ENCODE measurements at places on chromosomes 6 and 20. TPM values are rescaled to one million over a fixed set of nuclear protein-coding genes. Genes with fewer than 3 reads are reported as not detected.

DNA sequence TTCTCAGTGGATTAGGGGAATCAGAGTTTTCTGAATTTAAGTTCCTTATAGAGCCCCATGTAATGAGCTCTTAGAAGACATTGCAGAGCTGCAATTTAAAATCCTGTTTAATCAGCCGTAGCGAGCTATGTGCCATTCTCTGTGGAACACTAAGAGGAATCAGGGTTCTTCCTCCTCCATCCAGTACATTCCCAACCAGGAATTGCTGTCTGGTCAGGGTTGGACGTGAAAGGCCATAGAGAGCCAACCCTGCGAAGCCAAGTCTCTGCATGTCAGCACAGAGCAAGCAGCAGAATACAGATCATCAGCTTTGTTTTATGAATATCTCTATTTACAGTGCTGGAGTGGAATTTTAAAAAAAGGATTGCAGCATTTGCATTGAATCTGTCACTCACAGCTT lies 366.0 kb downstream of the LAMA2 start:
- DNase-seq = no peak

DNA sequence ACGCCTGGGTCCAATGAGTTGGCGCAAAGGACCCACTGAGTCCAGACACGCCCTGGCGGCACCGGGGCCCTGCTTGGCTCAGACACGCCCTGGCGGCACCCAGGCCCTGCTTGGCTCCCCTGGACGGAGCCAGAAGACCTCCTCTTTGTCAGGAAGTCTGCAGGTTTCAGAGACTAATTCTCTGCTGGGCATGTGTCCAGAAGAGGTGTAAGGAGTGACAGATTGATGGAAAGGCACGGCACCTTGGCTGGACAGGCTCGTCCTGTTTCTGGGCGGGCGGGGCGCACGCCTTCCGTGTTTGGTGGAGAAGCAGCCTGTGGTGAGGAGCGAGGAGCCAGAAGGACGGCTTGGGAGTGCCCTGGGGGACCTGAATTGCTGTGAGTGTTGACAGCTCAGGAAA lies 23.1 kb upstream of the DACT2 start:
- no peak for DNase-seq

- no peak for DNase-seq
These were observed 25.5 kb downstream of the CHD6 start for GRCh38 chr20:41592516-41593216.

- no peak for DNase-seq
These were observed 107.1 kb upstream of the BACH2 start for GRCh38 chr6:90403489-90404381.

DNA sequence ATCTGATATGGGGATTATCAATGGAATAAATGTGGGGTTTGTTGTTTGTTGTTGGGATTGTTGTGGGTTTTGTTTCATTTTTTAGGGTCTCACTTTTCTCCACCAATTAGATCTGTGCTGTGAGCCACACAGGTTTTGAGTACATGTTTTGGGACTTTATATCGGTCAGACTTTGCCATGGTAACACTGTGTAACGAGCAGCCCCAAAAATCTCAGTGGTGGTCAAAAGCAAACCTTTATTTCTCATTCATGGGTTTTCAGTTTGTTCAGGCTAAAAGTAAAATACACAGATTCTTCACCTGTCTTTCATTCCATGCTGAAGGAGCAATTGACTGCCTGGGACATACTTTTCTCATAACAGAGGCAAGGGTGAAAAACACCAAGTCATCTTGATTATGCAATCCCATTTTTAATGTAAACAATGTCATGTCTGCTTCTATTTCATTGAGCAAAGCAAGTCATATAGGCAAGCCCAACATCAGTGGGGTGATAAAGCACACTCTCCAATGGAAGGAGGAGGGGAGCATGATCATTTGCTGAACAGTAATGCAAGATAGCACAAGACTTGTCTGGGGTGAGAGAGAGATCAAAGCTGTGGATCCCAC lies 101.1 kb upstream of the PLCB4 start:
- DNase-seq = no peak

GRCh38 chr20:14866841-14867514 lies 529.6 kb upstream of the FLRT3 start:
- no peak for DNase-seq

GRCh38 chr6:138891255-138891986 lies 95.5 kb downstream of the ECT2L start:
- DNase-seq = no peak

DNA sequence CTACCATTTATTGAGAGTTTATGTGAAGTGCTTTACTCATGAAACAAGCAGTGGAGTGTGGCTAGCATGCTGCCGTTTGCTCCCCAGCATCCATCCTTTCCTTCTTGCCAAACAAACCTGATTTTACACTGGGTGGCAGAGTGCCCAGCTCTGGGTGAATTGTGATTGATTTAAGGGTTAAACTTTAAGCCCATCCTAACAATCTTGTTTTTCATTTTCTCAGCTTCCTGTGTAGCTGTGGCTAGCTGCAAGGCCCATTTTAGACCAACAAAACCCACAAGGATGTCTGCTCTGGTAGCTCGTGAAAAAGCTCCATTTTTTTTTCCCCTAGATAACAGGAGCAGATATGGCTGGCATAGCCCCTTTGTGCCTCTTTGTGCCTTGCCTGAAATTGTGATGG lies 77.7 kb upstream of the KCNG1 start:
- DNase-seq = no peak

DNA sequence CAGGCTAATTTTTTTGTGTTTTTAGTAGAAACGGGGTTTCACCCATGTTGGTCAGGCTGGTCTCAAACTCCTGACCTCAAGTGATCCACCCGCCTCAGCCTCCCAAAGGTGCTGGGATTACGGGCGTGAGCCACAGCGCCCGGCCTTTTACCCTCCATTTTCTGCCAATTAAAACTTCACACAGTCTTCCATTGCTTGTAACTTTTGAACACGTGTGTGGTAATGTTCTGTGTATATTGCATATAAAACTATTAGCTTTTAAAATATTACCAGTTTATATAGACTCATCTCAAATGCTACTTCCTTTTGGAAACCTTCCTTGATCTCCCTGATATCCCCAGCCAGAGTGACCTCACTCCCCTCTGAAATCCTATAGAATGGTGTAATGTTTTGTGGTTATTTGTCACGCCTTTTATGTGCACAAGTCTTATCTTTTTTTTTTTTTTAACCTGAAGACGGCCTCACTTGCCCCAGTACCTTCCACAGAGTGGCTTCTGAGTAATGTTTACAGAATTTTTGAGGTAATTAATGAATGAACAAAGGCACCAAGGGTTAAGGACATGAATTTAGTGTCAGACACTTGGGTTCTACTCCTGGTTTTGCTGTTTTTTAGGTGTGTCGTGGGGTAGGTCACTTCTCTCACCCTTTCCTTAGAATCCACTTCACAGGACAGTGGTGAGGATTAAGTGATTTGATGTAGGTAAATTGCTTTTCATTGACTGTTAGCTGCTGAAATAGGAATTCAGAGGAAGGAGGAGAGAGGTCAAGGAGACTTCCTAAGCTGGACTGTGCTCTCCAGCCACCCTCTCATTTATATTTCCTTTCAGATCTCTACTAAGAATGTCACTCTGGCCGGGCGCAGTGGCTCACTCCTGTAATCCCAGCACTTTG lies 11.2 kb upstream of the MMP24 start:
- peak; percentile 82 for DNase-seq

DNA sequence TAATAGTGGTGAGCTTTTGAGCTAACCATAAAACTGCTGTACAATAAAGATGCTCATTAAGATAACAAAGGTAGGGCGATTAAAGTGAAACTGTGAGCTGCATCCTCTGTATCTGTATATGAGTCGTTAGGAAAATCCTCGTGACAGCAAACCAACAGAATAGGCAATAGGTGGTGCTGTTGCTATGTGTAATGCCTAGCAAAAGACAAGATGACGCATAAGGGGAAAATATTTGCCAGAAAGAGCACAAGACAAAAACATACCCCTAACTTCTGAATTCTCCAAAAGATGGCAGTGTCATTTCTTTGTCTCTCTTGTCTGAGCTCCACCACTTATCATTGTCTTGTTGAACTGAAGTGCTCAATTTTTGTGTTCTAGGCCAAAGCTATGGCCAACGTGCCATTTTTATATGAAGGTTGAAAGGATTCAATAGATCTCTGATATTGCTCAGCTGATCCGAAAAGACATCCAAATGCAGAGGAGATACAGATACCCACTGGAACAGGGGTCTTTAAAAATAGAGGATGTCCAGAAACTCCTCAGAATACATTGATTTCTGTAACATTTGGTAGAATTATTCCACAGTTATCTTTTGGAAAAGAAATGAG lies 56.3 kb upstream of the ANKEF1 start:
- peak; percentile 84 for DNase-seq

DNA sequence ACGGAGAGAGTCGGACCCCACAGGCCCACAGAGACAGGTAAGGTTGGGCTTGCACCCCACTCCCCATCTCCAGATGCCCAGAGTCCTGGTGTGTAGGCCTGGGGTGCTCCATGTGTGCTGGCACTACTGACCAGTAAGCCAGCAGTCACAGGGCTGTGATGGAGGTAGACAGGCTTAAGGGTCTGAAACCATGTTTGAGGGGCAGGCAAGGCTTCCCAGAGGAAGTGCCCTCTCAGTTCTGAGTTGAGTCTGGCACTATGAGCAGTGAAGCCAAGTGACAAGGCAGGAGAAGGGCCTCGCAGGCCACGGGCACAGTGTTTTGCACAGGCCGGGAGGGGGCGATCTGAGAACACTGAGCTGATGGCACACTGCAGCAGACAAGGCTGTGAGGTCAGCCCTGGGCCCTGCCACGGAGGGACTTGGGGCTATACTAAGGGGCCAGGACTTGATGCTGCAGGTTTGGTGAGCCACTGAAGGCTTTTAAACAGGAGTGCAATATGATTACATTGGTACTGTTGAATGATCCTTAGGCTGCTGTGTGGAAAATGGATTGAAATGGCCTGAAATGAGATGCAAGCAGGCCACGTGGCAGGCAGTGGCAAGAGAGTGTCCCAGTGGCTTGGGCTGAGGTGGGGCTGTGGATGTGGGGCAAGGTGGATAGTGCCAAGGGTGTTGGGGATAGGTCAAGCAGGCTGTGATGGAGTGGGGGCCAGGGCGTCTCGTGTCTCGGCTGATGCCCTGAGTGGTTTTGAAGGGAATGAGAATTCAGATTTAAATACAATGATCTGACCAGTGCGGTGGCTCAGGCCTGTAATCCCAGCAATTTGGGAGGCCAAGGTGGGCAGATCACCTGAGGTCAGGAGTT lies 20.3 kb downstream of the TTBK1 start:
- peak; percentile 63 for DNase-seq

GRCh38 chr6:4008324-4009047 lies 70.5 kb downstream of the FAM217A start:
- peak; percentile 89 for DNase-seq

GRCh38 chr20:18055261-18055660 lies 2.5 kb downstream of the OVOL2 start:
- no peak for DNase-seq

DNA sequence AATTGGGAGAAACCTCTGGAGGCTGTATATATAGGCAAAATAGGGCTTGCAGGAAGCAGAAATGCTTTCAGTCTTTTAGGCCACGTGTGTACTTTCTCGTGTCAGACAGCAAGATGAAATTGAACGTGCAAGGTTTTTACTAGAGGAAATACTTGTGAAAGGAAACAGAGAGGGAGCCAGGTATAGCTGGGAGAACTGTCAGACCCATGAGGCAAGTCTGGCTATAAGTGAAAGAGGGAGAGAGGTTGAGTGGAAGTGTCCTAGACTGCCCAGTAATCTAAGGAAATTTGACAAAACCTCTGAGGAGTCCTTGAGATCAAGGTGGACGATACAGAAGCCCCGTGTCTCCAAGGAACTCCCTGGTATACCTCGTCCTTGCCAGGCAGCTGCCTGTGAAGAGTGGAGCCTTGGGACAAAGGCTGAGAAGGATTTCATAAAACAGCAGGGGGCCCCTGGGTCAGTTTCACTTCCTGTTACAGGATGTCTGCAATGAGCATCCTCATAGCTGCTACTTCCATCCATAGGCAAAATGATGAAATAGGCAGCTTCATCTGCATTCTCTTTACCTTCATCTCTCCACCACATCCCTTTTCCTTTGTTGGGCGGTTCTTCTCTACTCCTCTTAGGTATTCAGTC lies 114.4 kb upstream of the MAP3K7 start:
- DNase-seq = no peak

- DNase-seq = no peak
These were observed 255.0 kb downstream of the DLL1 start for GRCh38 chr6:170035901-170036304.

DNA sequence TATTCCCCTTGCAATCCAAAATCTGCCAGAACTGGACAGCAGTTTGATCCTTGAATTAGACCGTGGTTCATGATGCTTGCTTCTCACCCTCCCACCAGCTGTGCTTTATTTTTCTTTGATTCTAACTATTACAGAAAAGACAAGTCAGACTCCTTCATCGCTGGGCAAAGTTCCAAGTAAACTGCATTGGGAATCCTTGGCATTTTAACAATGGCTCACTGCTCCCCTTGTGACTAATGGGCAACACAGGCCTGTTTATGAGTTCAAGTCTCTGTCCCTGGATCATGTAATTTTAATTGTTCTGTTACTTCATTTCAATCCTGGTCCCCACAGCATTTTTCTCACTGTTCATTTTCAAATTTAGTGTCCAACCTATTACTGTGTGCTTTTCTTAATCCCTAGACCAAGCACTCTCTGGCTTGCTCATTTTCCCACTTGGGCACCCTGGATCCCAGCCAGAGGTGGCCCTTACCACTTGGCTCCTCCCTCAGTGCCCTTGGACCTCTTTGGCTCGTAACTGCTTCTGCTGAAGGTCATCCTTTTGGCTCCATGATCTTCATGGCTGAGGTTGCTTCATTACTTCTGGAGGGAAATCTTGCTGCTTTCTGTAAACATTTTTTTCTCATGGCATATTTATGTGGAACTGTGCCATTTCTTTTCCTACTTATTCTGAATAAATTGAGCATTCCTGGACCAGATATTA lies 32.8 kb downstream of the PSMB9 start:
- peak; percentile 86 for DNase-seq

GRCh38 chr6:105401247-105402089 lies 1.4 kb downstream of the PREP start:
- DNase-seq = peak; percentile 6

DNA sequence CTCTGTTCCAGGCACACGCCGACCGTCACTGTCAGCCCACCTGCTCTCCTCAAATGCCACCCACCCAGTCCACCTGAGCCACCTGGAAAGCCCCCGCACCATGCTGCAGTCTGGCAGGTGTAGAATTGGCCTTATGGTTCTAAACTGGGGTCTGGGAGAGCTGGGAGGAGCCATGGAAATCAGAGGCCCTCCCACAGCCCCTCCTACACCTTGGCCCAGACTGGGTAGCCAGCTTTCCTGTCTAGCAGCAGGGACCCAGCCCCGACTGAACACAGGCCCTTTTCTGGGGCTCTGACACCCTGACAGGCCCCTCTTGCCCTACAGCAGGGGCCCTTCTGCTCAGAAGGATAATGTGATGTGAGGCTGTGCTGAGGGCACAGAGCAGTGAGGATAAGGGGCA lies 31.1 kb downstream of the LRFN2 start:
- DNase-seq = no peak

MCHR2 gene
- not detected for total RNA-seq

FAM83C gene
- not detected for total RNA-seq

E2F1 gene
- total RNA-seq = 18.6 TPM

GOPC gene
- 40.5 TPM for total RNA-seq

PGC gene
- total RNA-seq = not detected

DEFB124 gene
- not detected for total RNA-seq

SLC35F1 gene
- total RNA-seq = not detected

ZNF391 gene
- 0.54 TPM for total RNA-seq

Data from HFFc6 (cell line).